ENCODE measurements at places on chromosomes 3 and 15.

DNA sequence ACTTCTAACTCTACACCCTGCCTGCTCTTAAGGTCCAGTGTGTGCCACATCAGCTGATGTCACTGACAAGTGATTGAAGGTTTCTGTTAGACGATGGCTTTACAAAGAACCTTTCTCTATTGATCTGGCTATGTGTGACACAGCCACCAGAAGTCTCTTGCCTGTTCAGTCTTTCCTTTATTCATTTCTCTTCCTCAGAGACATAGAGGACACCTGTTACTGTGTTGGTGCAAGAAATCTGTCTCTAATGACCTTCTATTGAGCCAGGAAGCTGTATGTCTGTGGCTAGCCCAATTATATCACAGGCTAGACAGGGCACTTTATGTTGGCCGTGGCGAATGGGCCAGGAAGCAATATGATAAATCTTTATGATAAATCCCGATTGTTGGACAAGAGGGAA lies 173.3 kb upstream of the GAP43 start:
- no peak for DNase-seq

GRCh38 chr15:36912311-36912712 lies 188.0 kb downstream of the MEIS2 start:
- no peak for DNase-seq

- no peak for DNase-seq
Measured at GRCh38 chr3:58979840-58980239, 70.0 kb downstream of the CFAP20DC start.

- DNase-seq = no peak
Measured at GRCh38 chr3:12862387-12862786, 21.0 kb upstream of the RPL32 start.

GRCh38 chr3:11405323-11405722 lies 133.1 kb downstream of the ATG7 start:
- no peak for DNase-seq

- DNase-seq = no peak
Measured at GRCh38 chr3:52205727-52206372, 7.9 kb downstream of the ALAS1 start.

- no peak for DNase-seq
Measured at GRCh38 chr3:110362751-110363150, 708.9 kb upstream of the NECTIN3 start.

GRCh38 chr15:39789736-39790135 lies 7.1 kb upstream of the FSIP1 start:
- no peak for DNase-seq

- peak; percentile 50 for DNase-seq
Measured at GRCh38 chr3:71425491-71426071, 157.9 kb downstream of the FOXP1 start.

DNA sequence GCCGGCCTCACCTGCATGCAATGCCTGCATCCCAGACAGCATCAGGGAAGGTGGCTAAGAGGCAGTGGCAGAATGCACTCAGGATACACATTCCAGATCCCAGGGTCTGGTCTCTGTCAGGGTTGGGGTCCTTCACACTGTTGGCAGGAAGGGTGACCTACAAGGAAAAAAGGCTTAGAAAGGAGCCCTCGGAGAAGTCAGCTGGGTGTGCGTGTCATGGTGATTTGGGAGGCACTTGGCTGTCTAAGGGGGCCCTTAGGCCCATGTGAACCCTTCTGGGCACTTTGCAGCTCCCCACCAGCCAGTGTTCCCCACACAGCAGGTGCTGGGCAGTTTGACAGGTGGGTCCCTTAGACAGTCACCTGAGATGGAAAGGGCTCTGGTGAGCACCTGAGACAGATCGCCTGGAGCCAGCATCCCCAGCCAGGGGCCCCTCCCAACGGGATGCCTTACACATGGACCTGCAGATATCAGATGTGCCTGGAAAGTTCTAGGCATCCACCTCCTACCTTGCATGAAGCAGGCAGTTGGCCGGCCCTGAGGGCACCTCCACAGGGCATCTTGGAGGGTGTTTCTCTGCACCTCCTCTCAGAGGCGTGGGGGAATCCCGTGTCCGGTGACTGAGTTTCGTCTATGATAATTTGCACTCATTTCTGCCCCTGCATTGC lies 131.6 kb downstream of the LRRK1 start:
- no peak for DNase-seq

DNA sequence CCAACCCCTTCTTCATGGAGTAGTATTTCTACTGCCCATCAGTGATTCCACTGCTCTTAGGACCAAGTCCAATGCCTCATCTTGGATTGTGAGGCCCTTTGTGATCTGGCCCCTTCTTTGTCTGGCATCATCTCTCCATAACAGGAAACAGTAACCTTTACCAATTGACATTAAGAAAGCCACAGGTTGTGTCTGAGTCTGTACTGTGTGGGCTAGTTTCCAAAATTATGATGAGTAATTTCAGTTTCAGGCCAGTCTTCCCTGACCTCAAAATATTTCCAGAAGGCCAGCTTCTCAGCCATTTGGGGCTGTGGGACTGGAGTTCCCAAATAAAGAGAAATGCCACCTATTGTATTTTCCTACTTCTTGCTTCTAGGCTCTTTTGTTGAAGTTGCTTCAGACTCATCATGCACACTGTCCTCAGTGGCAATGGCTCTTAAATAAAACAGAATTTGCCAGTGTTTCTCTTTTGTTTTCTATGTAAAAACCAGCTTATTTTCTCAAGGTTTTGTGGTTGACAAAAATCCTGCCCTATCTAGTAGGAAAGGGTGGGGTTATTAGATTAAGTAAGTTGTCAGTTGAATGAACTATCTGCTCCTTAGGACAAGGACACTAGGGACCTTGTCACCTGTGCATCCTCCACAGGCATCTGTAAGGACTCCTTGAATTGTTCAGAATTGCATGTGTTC lies 47.0 kb upstream of the ACKR4 start:
- DNase-seq = peak; percentile 79
